H9 (cell line): ENCODE measurements at places on chromosomes 3 and 15. TPM values are rescaled to one million over a fixed set of nuclear protein-coding genes. Genes with fewer than 3 reads are reported as not detected.

GRCh38 chr15:41961595-41962202, 10.7 kb downstream of the EHD4 start:
- no peak for DNase-seq

DNA sequence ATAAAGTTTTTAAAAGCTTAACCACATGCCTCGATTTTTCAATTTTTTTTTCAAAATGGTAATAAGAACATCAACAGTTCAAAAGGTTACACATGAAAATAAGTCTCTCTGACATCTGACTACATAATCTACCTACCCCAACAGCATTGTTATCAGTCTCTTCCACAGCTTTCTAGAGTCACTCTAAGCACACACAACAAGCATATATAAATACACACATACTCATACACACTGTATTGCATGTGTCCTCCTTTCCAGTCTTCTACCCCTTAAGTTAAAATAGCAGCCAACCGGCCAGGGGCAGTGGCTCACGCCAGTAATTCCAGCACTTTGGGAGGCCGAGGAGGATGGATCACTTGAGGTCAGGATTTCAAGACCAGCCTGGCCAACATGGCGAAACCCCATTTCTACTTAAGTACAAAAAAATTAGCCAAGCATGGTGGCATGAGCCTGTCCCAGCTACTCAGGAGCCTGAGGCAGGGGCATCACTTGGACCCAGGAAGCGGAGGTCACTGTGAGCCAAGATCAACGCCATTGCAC, 12.2 kb downstream of the TBL1XR1 start:
- no peak for DNase-seq

GRCh38 chr3:19934098-19934566, at the start of gene EFHB:
TSS of gene EFHB (minus strand) at chr3:19934217. CDS start at chr3:19934018, 199 bp downstream.
- peak; percentile 92 for DNase-seq

GRCh38 chr15:95323796-95324195, 1006.7 kb upstream of the NR2F2 start:
- no peak for DNase-seq

DNA sequence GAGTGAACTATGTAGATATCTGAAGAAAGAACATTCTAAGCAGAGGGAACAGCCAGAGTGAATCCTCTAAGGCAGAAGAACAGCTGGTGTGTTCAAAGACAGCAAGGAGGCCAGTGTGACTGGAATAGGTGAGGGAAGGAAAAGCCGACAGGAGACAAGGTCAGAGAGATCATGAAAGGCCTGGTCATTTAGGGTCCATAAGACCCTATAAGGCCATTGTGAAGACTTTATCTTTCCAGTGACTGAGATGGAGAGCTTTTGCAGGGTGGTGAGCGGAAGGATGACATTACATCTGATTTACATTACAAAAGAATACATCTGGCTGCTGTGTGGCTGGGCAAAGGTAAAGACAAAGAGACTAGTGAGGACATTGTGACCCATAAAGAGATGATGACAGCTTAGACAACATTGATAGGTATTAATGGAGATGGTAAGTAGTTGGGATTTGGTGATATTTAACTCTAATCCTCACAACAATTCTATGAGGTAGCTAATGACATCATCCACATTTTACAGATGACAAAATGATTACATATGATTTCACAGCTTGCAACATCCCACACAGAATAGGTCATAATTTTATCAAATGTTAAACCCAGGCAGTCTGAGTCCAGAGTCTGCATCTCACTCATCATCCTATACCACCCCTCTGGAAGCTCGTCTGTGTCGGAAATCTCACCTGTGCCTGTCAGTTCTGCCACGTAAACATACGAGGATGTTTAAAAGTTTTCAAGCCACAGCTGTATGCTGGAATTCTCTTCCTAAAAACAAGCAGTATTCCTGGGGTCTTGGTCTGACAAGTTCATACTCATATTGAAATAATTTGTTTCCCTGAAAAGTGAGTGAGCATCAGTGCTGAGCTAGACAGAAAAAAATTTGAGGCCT, 70.2 kb upstream of the PIK3R4 start:
- DNase-seq, result no peak

- DNase-seq, result peak; percentile 81
Observed at GRCh38 chr15:31365655-31366127, 39.1 kb downstream of the KLF13 start.

GRCh38 chr3:69328963-69329302, 57.0 kb downstream of the FRMD4B start:
- DNase-seq, result no peak

DNA sequence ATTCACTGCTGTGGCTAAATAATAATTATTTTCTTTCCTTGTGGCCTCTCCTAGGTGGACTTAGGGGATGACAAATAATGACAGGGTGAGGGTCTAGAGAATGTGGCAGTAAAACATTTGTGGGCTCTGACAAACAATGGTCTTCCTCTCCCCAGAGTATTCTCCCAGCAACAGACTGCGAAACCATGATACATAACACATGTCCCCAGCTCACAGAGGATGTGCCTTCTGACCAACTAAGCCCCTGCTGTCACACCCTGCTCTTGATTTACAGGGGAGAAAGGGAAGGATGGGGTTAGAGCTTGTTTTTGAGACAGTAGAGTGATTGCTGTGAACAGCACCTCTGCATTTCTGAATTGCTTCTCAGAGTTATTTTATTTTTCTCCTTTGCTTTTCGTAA, 116.6 kb upstream of the CTDSPL start:
- no peak for DNase-seq

DNA sequence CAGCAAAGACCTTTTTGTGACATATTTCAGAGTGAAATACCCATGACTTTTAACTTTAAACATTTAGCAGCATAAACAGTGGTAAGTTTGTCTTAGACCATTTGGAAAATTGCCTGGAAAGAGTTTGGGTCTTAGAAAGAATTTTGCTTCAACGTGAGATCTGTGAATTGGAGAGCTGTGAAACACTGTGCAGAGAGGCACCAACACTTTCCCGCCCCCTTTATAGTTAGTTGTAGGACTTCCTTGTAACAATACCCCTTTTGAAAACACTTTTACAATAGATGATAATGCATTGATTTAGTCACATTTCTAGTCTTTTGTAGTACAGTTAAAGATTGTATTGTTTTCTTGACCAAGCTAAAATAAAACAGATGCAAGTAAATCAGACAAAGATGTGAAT, 43.5 kb upstream of the MBNL1 start:
- no peak for DNase-seq

GRCh38 chr3:128347282-128347681, 119.4 kb downstream of the DNAJB8 start:
- no peak for DNase-seq

GRCh38 chr15:64247906-64248541, 85.2 kb upstream of the PPIB start:
- DNase-seq, result peak; percentile 53

GRCh38 chr15:101578443-101578894, 73.7 kb downstream of the TM2D3 start:
- DNase-seq, result peak; percentile 78

- peak; percentile 82 for DNase-seq
Observed at GRCh38 chr15:52227456-52227855, 36.3 kb upstream of the GNB5 start.

DNA sequence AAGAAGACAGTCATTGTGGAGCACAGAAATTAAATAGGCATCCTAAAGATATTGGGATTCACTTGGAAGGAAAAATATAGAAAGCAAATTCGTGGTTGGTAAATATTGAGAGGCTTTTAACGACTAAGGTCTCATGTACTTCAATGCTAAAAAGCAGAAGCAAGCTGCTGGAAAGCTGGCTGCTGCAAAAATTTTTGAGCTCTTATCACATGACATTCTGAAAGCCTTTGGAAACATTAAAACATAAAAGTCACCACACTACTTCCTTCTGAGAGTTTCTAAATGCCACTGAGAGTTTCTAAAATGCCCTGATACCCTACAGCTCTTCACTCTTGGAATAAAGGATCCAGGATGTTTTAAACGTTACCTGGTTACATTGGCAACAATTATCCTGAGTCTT, 39.0 kb upstream of the CBLB start:
- no peak for DNase-seq

GRCh38 chr3:139302084-139302800, 41.6 kb upstream of the MRPS22 start:
- DNase-seq, result no peak

GRCh38 chr15:91891788-91892345, 38.4 kb downstream of the SLCO3A1 start:
- DNase-seq, result no peak

- DNase-seq, result no peak
Observed at GRCh38 chr15:74133694-74134386, 3.5 kb downstream of the ISLR2 start.

- DNase-seq, result no peak
Observed at GRCh38 chr3:12750223-12750622, 8.8 kb downstream of the TMEM40 start.

DNA sequence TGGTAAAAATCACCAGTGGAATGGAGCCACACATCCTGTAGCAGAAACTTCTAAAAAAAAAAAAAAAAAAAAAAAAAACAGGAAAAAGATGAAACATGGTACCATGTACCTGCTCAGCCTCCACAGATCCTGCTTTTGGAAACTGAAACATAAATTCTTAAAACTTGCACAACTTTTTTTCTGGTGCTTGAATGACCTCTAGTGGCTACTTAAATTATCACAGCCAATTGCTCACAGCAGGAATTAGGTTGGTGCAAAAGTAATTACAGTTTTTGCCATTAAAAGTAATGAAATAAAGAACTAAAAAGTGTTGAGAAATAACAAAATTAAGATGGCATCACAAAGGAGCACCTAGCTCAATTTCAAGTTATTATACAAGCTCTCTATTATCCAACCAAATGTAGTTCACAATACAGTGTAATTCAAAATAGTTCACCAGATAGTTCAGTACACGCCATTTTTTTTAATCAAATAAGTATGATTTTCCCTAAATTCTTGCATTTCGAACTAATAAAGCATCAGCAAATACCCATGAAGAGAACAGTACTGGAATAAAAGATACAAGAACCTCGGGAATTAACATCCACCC, 80.6 kb downstream of the ULK4 start:
- no peak for DNase-seq

- DNase-seq, result no peak
Observed at GRCh38 chr15:37108381-37109167, 8.2 kb upstream of the MEIS2 start.

- DNase-seq, result no peak
Observed at GRCh38 chr3:14797731-14798130, 21.0 kb upstream of the FGD5 start.

- no peak for DNase-seq
Observed at GRCh38 chr3:97689111-97689510, 75.4 kb upstream of the ARL6 start.

GRCh38 chr15:74489518-74490338, 28.8 kb upstream of the UBL7 start:
- peak; percentile 82 for DNase-seq

GRCh38 chr15:71189718-71190117, 74.4 kb downstream of the THSD4 start:
- no peak for DNase-seq

DNA sequence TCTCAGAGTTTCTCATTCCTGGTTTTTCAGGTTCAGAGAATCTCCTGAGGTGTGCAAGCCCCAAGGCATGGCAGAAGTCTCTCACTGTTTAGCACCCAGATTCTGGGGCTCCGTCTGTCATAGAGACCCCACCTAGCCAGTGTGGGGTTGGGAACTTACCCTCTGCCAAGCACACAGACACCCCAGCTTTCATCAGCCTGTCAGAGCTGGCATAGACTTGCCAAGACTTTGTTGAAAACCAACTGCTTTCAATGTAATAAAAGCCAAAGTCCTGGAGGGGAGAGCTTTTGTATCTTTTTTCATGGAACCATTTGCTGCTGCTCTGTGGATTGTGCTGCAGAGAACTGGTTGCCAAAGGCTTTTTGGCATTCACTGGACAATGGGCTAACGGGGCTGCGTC, 341.4 kb upstream of the TRIM42 start:
- DNase-seq, result no peak

- no peak for DNase-seq
Observed at GRCh38 chr3:116148881-116149851, 296.1 kb downstream of the LSAMP start.

DNA sequence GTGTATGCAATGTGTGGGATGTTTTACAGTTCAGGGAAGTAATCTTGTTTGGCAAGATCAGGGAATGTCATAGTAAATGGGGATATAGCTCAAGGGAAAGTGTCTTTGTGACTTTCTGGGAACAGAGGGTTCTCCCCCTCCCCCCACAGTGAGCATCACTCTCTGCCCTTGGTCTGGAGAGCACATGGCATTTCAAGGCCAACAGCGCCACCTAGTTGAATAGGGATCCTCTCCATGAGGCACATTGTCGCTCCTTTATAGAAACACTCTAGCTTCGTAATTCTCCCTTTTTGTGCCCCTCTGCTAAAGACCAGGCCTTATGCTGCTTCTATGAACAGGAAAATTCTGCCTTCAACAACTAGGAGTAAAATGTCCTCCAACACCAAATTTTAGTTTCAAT, 37.1 kb upstream of the ARNT2 start:
- peak; percentile 62 for DNase-seq

DNA sequence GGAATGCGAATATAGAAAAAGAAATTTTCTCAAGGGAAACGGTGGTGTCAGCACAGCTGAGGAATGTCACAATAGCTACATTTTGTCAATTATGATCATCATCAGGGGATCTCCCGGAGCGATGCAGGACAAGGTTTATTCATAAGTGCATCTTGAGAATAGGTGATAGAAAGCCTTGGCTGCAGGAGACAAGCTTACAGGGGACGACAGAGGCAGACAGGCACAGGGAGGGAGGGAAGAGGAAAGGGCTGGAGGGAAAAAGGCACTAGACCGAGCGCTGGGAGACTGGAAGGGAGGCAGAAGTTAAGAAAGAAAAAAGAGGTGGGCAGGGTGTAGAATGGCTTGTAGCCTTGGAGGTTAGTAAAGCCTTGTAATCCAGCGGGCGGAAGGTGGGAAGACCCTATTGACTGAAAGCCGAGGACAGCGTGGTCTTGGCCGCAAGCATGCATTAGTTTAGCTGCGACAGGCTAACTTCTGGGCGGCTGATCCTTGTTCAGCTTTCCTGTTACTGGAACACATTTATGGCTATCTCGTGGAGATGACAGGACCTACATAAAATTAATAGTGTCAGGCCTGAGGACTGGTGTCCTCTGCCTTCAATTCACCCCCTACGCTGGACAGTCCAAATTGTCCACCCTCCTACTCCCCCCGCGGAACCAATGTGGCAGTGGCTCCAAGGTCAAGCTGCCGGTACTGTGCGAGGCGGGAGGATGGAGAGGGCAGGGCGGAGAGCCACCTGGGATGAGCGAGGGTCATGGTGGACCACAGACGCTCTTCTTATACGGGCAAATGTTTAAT, 1.4 kb upstream of the NECTIN3 start:
- no peak for DNase-seq

GRCh38 chr3:163462446-163462845, 1615.8 kb downstream of the SI start:
- no peak for DNase-seq

- no peak for DNase-seq
Observed at GRCh38 chr3:17974206-17974841, 231.9 kb upstream of the TBC1D5 start.

FMN1 gene
- total RNA-seq, result 1.9 and 2.0 TPM in 2 replicates

MSL2 gene
- 38.4 and 42.7 TPM in 2 replicates for total RNA-seq

SPATA12 gene
- 0.11 and 0.22 TPM in 2 replicates for total RNA-seq

TM4SF1 gene
- 1.2 and 2.2 TPM in 2 replicates for total RNA-seq

TNFSF10 gene
- not detected in 2 replicates for total RNA-seq

CATSPER2 gene
- total RNA-seq, result 1.6 and 4.6 TPM in 2 replicates

PPARG gene
- 0.42 TPM in 1 of 2 replicates, not detected in the other for total RNA-seq

TNNC1 gene
- 5.6 and 7.7 TPM in 2 replicates for total RNA-seq

LMAN1L gene
- not detected in 2 replicates for total RNA-seq

LSAMP gene
- total RNA-seq, result 0.66 and 0.90 TPM in 2 replicates

PLD1 gene
- total RNA-seq, result 1.5 and 1.8 TPM in 2 replicates

CD47 gene
- 15.4 and 18.8 TPM in 2 replicates for total RNA-seq

RCN2 gene
- 134 and 139 TPM in 2 replicates for total RNA-seq
